ENCODE measurements at places on chromosomes 6 and 20.

DNA sequence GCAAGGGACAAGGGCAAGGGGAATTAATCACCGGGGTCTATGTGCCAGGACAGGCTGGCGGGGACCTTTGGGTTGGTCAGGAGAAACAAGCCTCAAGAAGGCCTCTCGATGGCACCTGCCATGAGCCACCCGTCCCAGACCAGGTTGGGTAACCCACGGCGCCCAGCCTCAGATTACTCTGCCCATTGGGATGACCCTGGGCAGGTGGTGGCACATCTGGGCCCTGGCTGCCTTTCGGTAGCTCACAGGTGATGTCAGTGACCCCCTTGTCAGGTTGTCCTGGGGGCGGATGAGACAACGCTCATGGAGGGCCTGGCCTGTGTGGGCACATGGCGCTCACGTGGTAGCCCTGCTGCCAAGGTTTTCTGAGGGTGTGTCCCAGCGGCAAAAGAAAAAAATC lies 152.2 kb downstream of the SYCP2 start:
- DNase-seq, result no peak

- DNase-seq, result peak; percentile 28
Measured at GRCh38 chr6:169371344-169372127, 117.9 kb upstream of the THBS2 start.

DNA sequence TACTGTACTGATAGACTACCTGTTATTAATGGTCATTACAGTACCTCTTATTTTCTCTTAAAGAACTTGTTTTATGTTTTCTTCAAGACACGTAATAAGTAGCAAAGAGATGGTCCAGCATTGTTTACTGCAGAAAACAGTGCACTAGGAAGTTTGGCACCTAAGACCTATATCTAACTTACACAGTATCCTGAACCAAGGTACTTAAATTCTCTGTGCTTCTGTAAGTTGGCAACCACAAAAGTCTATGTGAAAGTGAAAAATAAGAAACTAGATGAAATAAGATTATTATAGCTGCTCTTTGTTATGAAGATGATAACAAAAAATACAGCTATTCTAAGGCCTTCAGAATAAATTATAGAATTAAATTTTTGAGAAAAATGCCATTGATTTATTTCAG lies 411.7 kb upstream of the SOX4 start:
- DNase-seq, result no peak

GRCh38 chr6:28659250-28659566 lies 133.5 kb downstream of the GPX5 start:
- no peak for DNase-seq

DNA sequence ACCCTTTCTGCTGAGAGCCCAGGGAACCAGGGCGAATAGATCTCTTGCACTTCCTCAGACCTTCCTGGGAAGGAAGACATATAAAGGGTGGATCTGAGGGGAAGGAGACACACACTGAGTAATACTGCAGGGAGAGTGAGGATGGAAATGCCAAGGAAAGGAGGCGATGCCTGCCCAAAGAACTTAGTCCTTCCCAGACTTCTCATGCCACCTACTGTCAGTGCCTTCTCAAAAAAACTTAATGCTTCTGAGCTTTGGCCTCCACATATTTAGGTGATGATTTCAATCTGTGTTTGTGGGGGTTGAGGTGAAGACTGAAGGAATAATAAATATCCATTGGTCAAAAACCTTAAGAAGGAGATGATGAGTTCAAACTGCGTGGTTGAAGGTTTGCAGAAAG lies 9.7 kb downstream of the BTN3A1 start:
- DNase-seq, result no peak

DNA sequence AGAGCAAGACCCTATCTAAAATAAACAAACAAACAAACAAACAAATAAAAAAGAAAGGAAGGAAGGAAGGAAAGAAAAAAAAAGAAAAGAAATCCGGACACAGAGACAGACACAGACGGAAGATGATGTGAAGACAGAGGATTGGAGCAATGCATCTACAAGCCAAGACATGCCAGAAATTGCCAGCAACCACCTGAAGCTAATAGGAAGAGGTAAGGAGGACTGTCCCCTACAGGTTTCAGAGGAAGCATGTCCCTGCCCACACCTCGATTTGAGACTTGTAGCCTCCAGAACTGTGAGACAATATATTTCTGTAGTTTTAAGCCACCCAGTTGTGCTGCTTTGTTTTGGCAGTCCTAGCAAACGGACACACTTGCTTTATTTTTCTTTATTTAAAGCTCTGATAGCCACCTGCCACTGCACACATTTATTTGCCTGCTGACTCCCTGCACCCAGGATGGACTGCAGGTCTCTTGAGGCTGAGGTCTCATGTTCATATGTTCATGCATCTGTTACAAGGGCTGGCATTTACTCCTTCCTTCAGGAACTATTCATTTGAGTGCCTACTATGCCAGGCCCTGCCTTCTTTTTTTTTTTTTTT lies 20.7 kb upstream of the ZMYND8 start:
- no peak for DNase-seq

- DNase-seq, result no peak
Measured at GRCh38 chr20:329851-330232, 4.5 kb downstream of the SOX12 start.

DNA sequence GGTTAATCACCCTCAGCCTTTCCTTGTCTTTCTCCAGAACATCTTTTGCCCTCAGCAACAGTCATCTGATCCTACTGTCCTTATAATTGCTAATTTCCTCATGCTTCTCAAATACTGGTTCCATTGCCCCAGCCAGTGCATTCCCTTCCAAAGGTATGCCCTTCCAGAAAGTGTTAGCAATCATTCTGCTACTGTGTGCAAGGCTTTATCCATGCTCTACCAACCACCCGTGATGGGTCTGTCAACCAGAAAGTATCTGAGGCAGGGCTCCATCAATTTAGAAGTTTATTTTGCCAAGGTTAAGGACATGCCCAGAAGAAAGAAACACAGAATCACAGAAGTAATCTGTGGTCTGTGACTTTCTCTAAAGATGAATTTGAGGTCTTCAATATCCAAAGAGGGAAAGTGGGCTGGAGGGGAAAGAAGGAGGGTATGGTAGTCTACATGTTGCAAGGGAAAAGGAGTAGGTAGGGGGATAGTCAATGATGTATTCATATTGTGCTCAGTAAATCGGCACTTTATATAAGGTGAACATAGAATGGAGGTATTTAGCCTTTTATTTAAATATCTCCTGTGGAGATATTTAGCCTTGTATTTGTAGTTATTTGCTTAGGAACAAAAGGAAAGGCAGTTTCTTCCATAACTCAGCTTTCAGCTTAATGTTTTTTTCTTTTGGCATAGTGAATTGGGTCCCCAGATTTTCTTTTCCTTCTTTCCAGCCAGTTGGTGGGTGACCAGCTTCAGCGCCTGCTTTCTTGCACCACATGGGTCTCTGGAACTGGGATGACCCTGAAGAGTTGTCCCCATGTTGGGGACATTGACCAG lies 35.2 kb upstream of the PAQR8 start:
- no peak for DNase-seq

DNA sequence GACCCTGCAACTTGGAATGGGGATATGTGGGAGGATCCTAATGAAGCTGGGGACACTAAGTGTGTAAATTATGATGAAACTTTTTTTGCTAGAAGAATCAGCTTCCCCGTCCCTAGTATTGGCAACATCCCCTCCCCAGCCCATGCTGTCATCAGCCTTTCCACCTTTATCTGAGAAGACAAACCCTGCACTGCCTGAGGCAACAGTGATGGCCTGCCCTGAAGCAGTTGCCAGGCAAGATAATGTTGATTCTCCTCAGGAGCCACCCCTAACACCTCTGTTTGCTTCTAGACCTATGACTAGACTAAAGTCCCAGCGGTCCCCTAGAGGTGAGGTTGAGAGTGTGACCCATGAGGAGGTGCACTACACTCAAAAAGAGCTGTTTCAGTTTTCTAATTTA lies 27.1 kb downstream of the MICA start:
- DNase-seq, result no peak

DNA sequence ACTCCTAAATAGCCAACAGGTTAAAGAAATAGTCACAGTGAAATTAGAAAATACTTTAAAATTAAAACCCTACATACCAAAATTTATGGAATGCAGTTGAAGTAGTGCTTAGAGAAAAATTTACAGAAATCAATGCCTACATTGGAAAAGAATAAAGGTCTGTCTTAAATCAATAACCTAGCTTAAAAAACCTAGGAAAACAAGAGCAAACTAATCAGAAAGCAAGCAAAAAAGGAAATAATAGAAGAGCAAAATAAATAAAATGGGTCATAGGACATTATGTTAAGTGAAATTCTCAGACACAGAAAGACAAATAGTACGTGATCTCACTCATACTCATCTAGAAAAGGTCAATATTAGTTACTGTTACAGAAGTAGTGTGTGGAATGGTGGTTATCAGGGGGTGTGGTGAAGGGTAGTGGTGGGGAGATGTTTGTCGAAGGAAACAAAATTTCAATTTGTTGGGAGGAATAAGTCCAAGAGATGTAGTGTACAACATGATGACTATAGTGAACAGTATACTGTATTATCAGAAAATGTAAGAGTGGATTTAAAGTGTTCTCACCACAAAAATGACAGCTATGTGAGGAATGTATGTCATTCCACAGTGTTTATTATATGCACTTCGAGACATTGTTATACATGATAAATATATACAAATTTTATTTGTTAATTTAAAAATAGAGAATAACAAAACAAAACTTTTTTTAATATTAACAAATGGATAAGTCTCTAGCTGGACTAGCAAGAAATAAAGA lies 423.6 kb downstream of the CDH26 start:
- DNase-seq, result no peak

DNA sequence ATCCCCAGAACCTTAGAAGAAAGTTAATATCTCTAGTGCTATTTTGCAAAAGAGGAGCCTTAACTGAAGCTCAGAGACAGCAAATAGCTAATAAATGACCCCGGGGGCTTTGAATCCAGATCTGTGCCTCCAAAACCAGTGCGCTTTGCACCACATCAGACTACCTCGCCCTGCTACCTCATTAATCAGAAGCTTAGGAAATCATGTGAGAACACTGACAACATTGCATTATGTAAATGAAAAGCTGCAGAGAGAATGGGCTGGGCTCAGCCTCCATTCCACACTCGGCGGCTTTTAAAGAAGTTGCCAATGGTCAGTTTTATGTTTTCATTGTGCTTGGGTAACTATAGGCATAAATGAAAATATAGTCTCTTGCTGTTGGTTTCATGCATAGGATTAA lies 54.0 kb upstream of the STMND1 start:
- DNase-seq, result no peak

- DNase-seq, result no peak
Measured at GRCh38 chr20:199996-200395, 10.5 kb upstream of the DEFB128 start.

DNA sequence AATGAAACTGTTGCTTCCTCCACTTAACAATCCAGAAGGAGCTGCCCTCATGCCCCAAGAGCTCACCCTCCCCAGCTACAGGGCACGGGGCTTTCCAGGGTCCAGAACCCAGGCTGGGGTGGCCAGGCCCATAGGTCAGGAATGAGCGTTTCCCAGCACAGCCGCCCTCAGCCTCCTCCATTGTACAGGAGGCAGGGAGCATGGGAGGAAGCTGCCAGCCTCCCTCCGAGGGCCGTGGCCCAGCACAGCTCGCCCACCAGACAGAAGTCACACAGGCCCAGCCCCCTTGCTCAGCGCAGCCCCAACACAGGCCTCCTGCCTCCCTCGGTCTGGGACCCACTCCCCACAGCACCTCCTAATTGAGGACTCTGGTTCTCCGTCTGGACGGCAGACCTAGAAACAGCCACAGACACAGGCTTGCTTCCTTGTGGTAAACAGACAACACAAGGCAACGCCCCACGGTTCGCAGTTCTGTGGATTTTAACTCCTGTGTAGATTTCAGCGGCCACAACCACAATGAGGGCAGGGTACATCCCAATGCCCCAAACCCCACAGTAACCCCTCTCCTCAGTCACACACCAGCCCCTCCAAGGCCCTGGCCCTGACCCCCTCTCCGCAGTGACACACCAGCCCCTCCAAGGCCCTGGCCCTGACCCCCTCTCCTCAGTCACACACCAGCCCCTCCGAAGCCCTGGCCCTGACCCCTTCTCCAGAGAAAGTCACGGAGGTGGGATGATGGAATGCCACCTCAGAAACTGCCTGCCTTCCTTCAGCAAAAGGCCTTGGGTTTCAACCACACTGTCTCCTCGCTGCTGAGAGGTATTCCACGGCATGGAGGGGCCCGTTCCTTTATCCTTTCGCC lies 173.5 kb downstream of the DLL1 start:
- DNase-seq, result no peak

DNA sequence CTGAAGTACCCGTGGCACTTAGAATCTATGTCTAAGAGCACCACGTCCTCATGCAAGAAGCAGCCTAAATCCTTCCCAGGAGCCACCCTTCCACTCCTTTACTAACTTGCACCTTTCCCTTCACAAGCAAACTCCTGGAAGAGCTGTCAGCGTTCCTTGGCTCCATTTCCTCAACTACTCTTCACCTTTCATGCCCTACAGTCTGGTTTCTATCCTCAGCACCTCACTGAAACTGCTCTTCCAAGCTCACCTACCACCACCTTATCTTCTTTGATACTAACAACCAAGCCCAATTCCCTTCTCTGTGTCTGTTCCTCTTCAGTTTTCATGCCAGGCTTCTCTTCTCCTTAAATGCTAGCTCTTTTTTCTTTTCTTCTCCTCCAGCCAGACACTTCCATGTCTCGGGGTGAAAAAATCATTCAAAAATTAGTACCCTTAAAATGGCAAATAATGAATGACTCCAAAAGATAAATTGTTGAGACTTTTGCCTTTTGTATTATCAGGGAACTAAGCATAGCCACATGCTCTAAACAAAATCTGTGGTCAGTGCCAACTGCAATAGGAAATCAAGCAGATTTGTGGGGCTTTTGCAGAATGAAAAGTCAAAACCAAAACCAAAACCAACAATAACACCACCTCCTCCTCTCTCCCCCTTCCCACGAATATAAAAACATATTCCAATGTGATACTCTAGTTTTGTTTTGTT lies 149.6 kb upstream of the KCNK16 start:
- no peak for DNase-seq

DNA sequence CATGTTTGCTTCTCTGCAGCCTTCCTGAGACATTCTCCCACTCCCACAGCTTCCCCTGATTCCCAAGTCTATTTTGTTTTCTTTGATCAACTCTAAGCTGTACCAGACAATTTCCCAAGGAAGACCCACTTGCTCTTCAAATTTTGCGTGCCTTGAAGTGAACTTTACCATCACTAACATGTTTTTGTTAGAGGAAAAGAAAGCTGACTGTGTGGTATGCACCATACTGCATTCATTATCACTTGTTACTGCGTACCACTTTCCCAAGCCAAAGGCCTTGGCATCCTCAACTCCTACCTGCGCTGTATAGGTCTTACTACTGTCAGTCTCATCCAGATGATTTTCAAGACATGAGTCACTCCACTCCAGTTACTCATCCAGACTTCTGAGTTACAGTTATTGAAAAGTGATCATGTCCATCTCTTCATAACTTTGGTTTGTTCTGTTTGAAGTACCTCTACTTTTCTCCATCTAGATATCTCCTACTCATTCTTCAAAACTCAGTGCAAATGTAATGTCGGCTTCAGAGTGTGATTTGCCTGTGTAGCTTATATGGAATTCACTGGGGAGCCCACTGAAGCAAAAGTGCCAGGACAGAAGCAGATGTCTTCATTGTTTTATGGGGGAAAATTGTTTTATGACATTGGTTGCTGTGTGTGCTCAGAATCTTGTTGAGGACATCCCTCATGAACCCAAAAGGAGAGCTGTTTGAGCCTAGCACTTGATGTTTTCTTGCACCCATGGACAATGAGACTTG lies 5.2 kb downstream of the RPS12 start:
- DNase-seq, result no peak

All from Panc1 (cell line).